ENCODE measurements at places on chromosomes 1 and 21.

- DNase-seq: no peak
Measured at GRCh38 chr1:161177936-161178244, 583 bp upstream of the B4GALT3 start.

DNA sequence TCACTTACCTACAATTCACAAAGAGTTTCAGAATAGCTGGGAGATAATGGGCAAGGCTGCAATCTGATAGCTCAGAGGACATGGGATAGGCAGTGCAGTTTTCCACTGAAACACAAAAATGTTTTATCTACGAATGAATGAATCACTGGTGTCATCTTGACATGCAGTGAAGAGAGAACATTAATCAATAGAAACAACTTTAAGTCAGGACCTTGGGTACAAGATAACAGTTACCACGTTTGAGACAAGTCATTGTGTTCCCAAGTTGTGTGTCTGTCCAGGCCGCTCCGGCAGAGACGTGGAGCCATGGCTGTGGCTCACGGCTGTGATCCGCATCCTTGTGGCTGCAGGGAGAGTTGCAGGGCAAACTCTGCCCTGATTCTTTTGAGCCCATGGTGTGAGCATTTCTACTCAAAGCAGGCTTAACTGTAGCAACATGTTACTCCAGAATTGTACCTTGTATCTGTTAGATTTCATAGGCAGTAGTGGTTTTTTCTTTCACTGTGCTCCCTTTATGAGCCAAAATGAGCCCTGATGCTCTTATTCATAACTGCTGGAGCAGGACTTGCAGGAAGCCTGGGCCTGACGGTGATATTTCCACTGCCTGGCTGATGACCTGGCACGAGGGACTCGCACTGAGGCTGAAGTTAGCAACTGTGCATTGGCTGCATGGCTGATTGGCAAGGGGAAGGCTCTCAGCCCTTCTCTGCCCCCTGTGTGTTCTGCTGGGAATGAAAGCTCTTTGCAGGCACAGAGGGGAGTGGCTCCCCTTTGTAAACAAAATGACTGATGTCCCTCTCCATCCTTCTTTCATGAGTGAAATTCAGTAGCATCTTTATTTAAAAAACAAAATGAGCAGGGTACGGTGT is 465.2 kb downstream of the AJAP1 start:
- no peak for DNase-seq

DNA sequence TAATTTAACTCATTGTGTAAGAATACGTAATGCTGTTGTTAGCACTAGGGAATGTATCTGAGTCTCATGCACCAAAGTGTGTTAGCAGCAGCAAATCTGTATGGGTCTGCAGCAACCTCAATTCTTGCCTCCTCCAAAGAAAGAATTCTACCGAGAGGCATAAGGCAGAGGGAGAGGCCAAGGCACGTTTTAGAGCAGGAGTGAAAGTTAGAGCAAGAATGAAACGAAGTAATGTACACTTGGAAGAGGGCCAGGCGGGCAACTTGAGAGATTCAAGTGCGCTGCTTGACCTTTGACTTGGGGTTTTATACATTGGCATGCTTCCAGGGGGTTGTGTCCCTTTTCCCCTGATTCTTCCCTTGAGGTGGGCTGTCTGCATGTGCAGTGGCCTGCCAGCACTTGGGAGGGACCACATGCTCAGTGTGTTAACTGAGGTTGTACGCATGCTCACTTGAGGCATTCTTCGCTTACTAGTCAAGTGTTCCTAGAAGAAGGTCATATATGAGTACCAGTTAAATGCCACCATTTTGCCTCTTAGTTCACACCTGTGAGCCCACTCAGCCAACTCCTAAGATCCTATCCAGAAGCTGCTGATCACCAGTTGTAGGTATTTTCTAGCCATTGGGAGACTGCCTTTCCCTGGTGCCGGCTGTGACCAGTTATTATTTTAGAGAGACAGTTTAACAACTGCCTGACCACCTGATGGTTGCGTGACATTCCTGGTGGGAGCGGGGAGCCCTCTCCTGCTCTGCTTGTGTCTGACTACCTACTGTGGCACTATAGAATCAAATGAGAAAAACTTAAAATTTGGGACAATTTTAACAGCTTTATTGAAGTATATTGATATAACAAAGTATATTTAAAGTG is 2.7 kb upstream of the CNN3 start:
- DNase-seq: no peak

DNA sequence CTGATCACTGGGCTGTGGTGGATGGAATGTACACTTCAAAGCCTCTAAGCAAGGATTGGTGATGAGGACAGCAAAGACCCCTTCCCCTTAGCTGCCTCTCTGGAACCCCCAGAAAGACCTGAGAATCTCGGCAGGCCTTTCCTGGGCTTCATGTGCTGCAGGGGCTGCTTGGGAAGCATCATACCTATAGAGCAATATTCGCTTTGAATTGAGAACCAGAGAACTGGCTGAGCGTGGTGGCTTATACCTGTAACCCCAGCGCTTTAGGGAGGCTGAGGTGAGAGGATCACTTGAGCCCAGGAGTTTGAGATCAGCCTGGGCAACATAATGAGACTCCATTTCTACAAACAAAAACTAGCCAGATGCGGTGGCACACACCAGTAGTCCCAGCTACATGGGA is 22.0 kb downstream of the CSF1 start:
- DNase-seq: no peak

GRCh38 chr1:106875622-106876021 is 180.9 kb upstream of the PRMT6 start:
- no peak for DNase-seq

DNA sequence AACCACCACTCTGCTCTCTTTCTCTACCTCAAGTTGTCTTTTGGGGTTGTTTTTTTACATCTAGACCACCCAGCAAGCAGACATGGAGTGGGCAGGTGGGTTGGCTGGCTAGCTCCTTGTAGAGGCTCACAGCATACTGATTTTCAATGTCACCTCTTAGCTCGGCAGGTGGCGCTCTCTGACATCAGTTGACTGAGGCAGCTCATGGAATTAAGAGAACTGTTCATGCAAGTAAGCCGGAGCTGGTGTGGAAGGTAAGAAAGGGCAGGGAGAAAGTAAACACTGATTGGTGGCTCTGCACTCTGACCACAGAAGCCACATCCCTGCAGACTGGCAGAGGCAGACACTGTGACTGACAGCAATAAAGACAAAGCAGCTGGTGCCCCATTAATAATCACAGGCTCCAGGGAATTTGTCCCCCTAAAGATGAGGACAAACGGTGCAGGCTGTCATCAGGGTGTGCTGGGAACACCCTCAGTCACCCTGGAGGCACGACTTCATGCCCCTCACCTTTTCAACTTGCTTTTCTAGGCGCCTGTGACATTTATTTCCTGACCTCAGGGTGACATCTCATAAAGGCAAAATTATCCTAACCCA is 226.8 kb downstream of the LMX1A start:
- peak; percentile 10 for DNase-seq

DNA sequence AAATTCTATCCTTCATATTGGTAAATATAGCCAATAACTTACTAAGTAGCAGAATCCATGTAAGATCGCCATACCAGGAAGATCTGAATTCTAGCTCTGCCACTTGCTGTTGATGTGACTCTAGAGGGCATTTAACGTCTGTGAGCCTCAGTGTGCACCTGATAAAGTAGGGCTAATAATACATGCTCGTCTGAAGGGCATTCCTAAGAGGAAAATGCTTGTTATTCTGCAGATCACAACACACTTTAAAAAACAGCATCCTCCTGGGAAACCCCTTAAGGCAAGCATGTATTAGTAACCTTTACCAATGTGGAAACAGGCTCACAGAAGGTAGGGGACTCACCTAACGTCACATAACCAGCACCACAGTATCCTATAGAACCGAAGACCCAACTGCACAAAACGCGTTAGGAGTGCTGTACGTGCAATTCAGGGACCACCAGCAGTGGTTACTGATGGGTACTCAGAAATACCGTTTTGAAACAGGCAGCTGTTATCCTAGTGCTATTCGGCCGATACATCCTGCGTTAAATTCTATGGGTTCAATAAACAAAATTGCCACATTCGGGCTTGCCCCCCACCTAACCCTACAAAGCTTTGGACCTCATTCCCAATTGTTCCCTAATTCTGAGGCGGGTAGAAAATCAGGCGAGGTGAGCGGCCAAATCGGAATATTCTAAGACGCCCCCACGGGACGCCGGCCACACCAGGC is 758 bp downstream of the DEPDC1 start:
- peak; percentile 0 for DNase-seq

- DNase-seq: no peak
Measured at GRCh38 chr1:11377001-11377583, 101.9 kb upstream of the DISP3 start.

- no peak for DNase-seq
Measured at GRCh38 chr1:115196296-115196695, 107.0 kb upstream of the TSPAN2 start.

GRCh38 chr1:170593173-170594011 is 61.4 kb downstream of the GORAB start:
- DNase-seq: no peak

DNA sequence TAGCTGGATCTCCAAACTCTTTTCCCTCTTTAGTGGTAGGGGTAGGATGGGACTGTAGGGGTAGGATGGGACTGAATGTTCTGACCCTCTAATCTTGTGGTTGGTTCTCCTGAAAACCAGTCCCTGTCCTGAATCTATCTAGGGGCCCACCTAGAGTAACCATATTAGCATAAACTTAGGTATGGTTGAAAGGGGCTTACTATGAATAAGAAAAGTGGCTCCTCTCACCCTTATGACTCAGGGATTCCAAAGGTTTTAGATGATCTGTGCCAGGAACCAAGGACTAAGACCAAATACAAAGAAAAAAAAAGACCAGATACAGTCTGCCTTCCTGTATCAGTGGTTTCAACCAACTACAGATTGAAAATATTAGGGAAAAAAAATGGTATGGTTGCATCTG is 28.9 kb downstream of the RNF2 start:
- no peak for DNase-seq

- no peak for DNase-seq
Measured at GRCh38 chr1:37036667-37037053, 2.3 kb upstream of the GRIK3 start.

GRCh38 chr21:21096956-21097355 is 98.7 kb downstream of the NCAM2 start:
- DNase-seq: no peak

- no peak for DNase-seq
Measured at GRCh38 chr21:42560517-42561179, 47.0 kb downstream of the SLC37A1 start.

DNA sequence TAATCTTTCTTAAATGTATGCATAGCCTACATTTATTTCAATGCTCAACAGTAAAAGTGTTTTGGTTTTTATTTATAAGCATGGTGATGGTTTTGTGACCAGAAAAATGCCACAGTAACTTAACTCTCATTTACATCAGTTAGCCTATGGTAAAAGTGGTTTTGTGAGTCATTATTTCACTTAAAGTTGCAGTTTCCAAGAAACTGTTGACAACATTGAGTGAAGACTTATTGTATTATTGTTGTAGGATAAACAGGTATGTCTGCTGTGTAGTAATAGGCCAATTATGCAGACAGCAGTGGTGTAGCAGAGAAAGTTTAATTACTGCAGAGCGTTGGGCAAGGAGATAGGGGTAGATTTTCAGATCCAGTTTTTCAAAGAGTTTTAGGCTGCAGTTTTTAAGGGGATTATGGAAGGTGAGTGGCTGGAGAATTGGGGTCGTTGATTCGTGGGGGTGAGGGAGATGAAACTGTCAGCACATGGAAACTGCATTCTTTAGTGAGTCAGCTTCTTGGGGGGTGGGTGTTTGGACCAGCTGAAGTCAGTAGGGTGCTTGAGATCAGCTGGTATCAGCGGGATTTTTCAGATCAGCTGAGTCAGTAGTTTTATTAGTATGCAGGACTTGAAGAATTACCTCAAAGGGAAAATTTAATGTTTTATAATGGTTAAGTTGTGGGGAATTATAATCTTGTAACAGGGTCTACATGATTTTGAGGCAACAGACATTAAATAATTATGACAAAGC is 168.7 kb upstream of the FMN2 start:
- peak; percentile 4 for DNase-seq

DNA sequence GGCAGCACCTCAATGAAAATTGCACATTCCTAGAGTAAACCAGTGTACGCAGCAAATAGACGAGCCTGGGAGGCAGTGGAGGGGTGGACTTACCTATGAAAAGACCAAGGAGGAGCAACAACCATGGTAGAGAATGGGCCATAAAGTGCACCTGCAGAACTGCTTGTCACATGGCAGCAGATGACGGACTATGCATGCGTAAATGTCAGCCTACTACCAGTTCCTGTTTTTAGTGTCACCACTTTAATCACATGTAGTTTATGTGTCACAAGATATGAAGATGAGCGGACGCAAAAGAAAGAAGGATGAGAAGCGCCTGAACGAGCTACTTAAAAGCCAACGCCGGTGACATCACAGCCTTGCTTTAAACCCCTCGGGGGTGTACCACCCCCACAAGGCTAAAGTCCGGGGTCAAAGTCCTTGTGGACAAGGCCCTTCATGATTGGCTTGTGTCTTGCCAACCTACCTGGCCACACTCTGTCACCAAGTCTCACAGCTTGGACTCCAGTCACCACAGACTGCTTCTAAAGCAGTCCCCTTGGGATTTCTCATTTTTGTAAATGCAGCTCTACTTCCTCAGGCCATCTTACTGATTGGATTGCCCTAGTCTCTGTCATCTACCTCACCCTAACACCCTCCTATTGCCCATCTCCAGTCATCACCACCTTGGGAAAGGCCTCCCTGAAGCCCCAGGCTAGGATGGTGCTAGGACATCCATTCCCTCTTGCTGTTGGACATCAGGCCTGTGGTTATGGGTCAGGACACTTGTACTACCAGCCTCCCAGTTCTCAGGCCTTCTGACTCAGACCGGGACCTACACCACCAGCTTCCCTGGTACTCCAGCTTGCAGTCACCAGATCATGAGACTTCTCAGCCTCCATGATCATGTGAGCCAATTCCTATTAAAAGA is 6.0 kb upstream of the LY9 start:
- no peak for DNase-seq

GRCh38 chr1:8283058-8283884 is 34.6 kb upstream of the SLC45A1 start:
- no peak for DNase-seq

DNA sequence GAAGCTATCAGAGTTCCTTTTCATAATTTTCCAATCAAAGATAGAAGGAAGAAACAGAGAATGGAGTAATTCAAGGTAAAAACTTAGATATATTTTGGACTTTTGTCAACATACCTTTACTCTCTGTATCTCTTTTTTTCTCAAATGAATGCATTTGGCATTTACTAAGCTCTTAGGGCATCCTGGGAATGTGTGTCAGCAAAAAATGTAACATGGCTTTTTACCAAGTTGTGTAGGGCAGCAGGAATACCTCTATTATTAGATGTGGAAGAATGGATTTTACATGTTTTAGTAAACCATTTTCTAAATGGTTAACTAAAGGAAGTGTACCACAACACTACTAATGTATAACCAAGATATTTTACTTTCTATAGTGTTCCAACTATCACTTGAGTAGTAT is 4.2 kb upstream of the COL11A1 start:
- no peak for DNase-seq

DNA sequence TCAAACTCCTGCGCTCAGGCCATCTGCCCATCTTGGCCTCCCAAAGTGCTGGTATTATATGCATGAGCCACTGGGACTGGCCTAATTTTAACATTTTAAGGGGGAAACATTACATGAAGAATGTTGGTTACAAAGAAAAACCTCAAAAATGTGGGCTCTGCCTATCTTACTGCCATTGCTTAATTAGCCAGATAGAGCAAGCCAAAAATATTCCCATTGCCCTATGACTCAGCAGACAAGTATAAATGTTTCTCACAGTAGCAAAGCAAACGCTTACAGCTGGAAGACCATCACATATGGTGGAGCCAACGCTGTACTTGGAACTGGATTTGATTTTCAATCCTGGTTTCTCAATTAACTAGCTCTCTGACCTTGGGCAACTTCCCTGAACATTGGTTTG is 502.0 kb downstream of the SMYD3 start:
- DNase-seq: no peak
